ENCODE measurements at places on chromosomes 5 and 9.

DNA sequence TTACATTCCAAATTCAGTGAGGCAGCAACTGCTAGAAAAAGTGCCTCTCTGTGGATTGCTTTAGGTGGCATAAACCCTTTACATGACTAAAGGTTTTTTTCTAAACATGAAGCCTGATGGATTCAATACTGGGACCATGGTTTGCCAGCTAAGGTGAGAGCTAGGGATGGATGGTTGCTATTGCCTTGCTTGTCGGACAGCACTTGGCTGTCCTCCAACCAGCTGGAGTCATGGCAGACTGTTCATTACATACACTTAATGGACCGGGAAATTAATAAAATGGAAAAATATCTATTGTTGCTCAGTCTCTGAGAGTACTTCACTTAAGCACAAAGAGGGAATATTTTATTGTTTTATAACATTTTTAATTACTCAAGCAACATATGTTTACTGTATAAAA, 116.9 kb upstream of the TRPC7 start:
- no peak overlapping the region for H3K27ac ChIP-seq
- H3K4me3 ChIP-seq = no peak overlapping the region
- H3K4me1 ChIP-seq = no peaks in the 10 kb centered on the region
- DNase-seq = no peak
- H3K36me3 ChIP-seq = no peaks in the 10 kb centered on the region
- H3K27me3 ChIP-seq = no peaks in the 10 kb centered on the region

DNA sequence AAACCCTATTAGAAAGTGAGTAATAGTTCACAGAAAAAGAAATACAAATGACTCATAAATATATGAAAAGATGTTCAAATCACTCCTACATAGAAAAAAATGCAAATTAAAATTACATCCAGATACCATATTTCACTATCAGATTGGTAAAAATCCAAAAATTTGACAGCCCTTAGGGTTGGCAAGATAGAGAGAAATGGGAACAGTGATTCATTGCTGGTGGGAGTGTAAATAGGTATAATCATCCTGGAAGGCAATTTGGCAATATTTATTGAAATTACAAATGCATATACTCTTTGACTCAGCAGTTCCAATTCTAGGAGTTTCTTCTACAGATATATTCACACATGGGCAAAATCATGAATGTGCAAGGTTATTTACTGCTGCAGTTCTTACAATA, 273.5 kb downstream of the NR2F1-AS1 start:
- DNase-seq = no peak
- H3K4me1 ChIP-seq = no peaks in the 10 kb centered on the region
- H3K4me3 ChIP-seq = no peak overlapping the region
- H3K27me3 ChIP-seq = no peaks in the 10 kb centered on the region
- H3K36me3 ChIP-seq = no peaks in the 10 kb centered on the region
- H3K27ac ChIP-seq = no peak overlapping the region

GRCh38 chr5:13993926-13994325, 49.4 kb upstream of the DNAH5 start:
- H3K4me3 ChIP-seq = no peak overlapping the region
- no peak overlapping the region for H3K27ac ChIP-seq
- no peak for DNase-seq
- H3K4me1 ChIP-seq = no peaks in the 10 kb centered on the region

GRCh38 chr9:128092199-128092977, 24.4 kb downstream of the SLC25A25 start:
- H3K4me1 ChIP-seq = peaks cover 17% of the 10 kb centered on the region
- H3K27ac ChIP-seq = peak overlapping the region; percentile 90
- H3K36me3 ChIP-seq = no peaks in the 10 kb centered on the region
- no peaks in the 10 kb centered on the region for H3K27me3 ChIP-seq
- DNase-seq = no peak
- H3K4me3 ChIP-seq = no peak overlapping the region

- DNase-seq = no peak
- no peaks in the 10 kb centered on the region for H3K27me3 ChIP-seq
- no peaks in the 10 kb centered on the region for H3K4me1 ChIP-seq
- H3K36me3 ChIP-seq = no peaks in the 10 kb centered on the region
- H3K27ac ChIP-seq = no peak overlapping the region
These were observed 123.0 kb downstream of the EGFLAM start for GRCh38 chr5:38381361-38381760.

DNA sequence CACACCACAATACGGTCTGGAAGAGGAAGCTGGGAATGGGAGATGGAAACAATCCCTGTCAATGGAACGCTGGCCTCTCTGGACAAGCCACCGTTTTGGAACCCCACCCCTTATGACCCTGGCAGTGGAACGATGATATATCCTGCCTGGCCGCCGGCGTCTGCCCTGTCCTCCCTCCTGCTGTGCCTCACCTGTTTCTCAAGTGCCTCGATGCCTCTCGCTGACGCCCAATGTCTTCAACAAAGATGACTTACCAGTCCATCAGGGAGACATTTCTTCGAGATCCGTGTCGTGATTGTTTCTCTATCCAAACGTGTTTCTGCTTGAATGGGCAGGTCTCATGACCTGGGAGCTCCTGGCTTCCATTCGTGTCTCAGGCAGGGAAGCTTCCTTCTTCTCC, 476.5 kb downstream of the SPATA31A7 start:
- H3K36me3 ChIP-seq = no peaks in the 10 kb centered on the region
- H3K27me3 ChIP-seq = no peaks in the 10 kb centered on the region
- no peak overlapping the region for H3K27ac ChIP-seq
- DNase-seq = no peak
